ENCODE measurements at places on chromosomes 7 and 10.

GRCh38 chr7:41693150-41693997, 9.5 kb downstream of the INHBA start:
- DNase-seq: no peak

GRCh38 chr7:81519886-81520285, 250.0 kb downstream of the HGF start:
- DNase-seq: no peak

- no peak for DNase-seq
Measured at GRCh38 chr10:76621886-76622620, 1015.6 kb downstream of the KCNMA1 start.

GRCh38 chr7:48173313-48173712, 2.1 kb downstream of the ABCA13 start:
- DNase-seq: no peak

DNA sequence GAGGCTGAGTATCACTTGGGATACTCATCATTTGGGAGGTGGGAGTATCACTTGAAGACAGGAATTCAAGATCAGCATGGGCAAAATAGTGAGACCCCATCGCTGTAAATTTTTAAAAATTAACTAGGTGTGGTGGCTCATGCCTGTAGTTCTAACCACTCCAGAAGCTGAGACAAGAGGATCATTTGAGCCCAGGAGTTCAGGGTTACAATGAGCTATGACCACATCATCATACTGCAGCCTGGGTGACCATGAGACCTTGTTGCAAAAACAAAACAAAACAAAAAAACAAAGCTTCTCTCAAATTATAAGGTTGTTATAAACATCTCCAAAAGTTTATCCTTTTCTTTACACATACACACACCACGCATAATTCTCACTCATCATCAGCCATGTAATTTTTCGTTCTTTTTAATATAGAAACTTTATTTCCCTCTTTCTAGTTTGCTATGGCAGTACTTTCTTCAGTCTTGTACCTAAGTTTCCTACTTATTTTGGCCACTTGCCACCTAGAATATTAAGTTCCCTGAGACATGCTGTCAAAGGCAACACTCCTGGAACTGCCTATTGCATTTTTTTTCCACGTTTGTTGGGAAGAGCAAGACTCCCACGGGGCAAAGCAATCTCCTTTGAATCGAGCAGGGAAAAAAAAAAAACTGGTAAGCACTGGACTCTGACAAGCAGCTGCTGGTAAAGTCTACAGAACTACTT, 37.1 kb downstream of the SKIDA1 start:
- DNase-seq: no peak

GRCh38 chr10:32317795-32318357, 29.1 kb downstream of the EPC1 start:
- no peak for DNase-seq

DNA sequence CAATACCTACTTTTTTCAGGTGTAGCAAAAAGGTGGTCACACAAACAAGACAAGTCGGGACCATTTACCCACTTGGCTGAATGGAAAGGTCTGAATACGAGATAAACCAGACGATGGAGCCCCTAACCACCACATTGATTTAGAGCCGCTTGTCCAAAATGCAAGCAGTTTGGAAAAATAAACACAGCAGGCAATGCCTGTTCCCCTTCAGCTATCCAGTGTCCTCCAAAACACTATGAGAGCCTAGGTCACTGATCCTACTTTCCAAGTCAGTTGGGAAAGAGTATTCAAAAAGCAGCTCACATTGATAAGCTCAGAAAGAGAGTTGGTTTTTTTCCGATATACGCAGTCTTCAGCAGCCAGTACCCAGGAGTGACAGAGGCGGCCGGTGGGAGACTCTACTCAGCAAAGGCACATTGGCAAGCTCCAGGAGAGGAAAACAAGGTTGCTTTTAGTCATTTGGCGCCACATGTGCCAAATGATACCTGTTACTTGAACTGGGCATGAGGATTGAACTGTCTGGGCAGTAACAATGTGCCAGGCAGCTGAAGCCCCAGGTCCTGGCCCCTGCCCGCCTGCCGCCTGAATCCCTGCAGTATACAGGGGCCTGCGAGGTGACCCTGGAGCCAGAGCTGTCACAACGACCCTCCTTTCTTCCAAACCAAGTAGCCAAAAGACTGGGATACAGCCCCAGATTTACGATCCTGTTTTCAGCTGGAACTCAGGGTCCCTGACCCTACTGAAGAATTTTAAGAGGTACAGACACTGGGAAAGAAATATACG, 109.8 kb downstream of the PIP4K2A start:
- DNase-seq: no peak

- DNase-seq: no peak
Measured at GRCh38 chr10:125034675-125035074, 92.8 kb downstream of the ZRANB1 start.

- no peak for DNase-seq
Measured at GRCh38 chr7:39664057-39664456, 40.7 kb downstream of the RALA start.

DNA sequence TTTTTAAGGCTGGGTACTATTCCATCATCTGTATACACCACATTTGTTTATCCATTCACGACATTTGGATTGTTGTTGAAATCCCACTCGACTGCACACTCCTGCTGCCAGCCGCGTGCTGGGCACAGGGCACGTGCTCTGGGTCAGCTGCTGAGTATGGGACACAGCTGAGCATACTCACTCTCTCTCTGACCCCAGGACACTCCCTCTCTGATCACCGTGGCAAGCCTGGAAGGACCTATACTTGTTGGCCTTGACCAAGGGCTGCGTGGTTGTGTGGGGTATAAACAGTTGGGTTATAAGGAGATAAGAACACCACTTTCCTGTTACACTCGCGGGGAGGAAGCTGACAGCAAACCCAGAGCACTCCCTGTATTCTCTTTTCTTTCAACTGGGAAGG, 153.0 kb upstream of the RHEB start:
- no peak for DNase-seq

DNA sequence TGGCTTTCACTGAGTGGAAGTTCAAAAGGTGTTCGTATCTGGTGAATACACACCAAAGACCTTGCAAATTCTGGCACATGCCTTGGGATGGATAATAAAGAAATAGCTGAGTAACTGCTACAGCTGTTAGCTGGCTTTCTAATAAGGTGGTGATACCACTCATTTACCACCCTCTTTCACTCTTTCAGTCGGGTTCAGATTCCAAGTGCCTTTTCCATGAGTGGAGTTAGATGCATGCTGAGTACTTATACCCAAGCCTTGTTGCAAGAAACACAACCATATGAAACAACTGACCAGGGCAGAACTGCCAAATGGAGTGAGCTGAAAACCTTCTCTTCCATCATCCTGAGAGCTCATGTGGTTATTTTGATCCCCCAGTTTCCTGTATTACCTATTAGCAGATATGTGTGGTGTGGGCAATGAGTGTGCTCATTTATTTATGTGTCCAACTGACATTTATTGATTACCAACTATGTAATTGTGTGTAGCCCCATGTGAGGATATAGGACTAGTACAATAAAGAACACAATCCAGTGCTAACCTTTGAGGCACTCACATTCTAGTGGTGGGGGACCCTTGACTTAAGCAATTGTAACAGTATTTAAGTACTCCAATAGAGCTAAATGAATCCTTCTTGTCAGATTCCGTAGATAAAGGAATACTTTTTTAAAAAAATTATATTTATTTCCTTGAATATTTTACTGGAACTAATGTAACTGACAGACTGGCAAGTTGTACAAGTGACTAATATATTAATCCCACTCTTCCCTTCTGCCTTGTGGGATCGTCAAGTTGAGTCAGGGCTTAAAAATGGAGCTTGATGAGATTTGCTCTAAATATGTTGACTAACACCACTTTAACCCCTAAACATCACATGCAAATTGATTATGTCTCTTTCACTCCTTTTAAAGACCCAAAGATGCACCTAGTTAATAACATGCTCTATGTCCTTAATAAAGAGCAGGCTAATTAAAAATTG, 124.7 kb downstream of the ARID5B start:
- DNase-seq: no peak

DNA sequence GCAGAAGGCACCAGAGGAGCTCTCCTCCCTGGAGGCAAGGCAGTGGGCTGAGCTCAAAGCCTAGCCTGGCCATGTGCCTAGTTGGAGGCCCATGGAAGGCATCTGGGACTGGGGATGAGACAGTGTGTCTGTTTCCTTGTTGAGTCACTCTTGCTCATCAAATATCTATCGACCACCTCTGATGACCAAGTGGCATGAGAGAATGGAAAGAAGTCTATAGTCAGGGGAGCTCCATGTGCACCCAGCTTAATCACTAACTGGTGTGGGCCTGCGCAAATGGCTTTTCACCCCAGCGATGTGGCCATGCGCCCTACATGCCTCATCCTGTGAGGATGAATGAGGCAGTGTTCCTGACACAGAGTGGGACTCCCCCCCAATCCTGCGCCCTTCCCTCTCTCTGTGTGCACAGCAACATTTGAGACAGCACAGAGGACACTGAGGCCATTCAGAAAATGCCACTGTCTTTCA, 229.9 kb downstream of the RPS24 start:
- no peak for DNase-seq

GRCh38 chr7:35725280-35725680, 30.3 kb upstream of the HERPUD2 start:
- DNase-seq: no peak

- DNase-seq: no peak
Measured at GRCh38 chr10:72274213-72274729, 547 bp downstream of the DDIT4 start.

- no peak for DNase-seq
Measured at GRCh38 chr10:34716234-34716633, 98.9 kb downstream of the PARD3 start.

DNA sequence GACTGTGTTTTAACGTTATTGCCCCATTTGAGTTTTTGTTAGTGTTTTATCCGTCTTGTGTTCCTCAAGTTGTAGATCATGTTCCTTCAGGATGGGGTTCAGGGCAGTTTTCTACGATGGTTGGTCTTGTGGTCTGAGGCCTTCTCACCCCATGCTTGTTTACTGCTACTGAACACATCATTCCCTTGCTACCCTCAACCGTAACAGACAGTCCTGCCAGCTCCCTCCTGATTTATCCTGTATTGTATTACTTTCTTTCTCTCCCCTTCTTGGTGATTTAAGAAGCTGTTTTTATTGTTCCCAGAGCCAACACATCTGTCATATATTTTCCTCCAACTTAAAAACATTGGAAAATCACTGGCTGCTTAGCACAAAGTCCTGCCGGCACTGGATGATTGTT, 719.8 kb downstream of the INHBA start:
- DNase-seq: no peak

DNA sequence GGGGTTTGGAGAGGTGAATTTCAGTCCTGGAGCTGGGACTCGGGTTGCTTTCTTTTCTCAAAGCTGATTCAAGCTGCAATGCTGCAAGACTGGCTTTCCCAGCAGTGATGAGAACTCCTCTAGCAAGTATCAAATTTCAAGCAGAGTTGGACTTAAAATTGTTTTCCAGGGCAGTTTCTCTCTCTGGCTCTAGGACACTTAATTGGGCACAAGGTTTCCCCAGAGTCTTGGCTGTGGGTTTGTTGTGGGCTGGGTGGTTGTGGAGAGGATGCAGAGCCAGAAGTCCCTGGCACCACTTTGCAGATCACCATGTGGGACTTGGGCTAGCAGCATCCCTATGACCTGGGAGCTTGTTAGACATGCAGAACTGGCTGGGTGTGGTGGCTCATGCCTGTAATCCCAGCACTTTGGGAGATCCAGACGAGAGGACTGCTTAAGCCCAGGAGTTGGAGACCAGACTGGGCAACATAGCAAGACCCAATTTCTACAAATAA, 16.8 kb downstream of the AKR1B15 start:
- no peak for DNase-seq

GRCh38 chr7:770741-771166, 43.7 kb upstream of the PRKAR1B start:
- no peak for DNase-seq
